NAMALWA (cell line): ENCODE measurements at places on chromosomes 5 and 9.

DNA sequence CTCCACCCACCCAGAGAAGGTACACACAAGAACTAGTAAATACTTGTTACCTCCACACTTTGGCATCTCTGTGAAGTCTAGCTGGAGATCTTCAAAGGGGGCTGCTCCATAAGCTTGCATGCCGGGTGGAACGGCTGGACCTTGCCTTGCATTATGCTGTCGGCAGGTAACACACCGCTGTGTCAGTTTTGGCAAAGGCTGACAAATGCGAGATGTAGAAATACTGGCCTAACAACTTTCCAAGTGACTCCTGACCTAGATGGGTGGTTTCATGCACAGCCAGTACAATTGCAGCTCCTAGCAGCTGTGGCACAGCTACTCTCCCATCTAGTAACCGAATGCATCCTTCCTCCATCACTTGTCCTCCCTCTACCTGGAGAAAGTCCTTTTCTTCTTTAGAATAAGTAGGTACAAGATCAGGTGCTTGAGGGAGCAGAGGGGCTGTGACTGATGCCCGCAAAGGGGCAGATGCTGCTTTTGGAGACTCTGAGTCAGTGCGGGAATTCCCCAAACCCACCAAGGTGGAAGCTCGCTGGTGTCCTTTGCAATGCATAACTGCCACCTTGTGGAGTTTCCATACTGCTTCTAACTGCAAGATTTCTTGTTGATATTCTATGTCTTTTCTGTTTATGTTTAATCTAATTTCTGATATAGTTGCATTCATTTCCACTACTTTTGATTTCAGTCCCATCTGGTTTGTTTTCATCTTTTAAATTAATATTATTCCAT, 78.4 kb downstream of the TMEM161B start:
- peak; percentile 5 for DNase-seq

- no peak for DNase-seq
Observed at GRCh38 chr5:17223367-17224185, 6.1 kb downstream of the BASP1 start.

- no peak for DNase-seq
Observed at GRCh38 chr9:37839496-37840461, 39.2 kb downstream of the DCAF10 start.

DNA sequence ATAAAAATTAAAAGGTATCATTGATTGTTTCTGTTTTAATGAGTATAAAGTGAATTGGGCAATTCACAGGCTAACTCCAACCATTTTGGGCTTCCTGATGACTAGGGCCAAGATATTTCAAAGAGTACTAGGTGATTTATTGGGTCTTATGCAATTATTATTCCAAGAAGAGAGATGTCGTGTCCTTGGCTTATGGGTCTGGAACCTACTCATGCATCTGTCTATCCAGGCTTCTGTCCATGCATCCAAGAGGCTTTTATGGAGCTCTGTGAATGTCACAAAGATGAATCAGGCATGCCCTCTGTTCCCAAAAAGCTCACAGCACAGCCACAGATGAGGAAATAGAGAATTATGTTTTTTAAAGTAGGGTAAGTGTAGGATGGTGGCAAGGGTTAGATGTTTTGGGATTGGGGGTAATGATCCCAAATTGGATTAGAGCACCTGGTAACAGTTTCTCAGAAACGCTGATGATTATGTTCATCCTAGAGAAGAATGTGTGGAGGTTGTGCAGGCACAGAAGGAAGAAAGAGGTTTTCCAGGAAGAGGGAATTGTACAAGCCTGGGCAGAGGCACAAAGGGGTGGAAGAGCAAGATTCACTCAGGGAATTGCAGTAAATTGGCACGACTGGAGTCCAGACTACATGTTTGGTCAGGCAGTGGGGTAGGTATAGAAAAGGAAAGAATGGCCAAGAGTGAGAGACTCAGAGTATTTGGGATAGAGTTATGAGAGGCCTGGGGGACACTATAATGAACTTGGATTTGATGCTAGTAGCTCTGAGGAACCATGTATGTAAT, 83.0 kb upstream of the TNC start:
- no peak for DNase-seq

DNA sequence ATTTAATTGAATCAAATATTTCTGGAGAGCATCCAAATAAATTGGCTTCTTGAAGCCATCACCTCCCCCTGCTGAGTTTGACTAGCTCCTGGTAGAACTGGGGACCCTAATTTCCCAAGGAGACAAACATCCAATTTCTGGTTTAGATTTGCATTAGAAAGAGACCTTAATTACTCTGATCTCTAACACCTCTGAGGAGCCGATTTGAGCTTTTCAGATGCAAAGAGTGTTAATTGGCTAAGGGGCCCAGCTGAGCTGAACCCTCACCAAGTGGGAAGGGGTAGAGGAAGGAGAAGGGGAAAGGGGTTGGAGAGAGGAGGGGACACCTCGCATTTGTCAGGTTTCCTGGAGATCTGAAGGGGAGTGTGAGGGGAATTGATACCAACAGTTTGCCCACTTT, 145.4 kb upstream of the SHB start:
- DNase-seq: no peak

DNA sequence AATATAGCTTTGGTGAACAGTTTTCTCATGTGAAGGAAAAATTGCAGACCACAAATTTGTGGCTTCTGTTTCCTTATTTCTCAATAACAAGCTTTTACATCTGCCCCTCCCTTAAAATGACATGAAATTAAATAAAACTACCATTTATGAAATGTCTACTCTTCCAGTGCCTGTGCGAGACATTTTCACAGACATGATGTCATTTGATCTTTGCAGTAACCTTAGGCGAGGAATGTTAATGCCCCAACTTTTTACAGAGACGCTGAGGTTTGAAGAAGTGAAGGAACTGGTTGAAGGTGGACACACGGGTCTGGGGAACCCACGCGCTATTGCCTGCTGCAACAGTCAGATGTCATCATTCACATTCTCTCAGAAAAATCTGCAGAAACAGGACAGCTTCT, 61.5 kb downstream of the OSTF1 start:
- no peak for DNase-seq

GRCh38 chr5:72783354-72783753, 33.1 kb upstream of the TNPO1 start:
- no peak for DNase-seq

DNA sequence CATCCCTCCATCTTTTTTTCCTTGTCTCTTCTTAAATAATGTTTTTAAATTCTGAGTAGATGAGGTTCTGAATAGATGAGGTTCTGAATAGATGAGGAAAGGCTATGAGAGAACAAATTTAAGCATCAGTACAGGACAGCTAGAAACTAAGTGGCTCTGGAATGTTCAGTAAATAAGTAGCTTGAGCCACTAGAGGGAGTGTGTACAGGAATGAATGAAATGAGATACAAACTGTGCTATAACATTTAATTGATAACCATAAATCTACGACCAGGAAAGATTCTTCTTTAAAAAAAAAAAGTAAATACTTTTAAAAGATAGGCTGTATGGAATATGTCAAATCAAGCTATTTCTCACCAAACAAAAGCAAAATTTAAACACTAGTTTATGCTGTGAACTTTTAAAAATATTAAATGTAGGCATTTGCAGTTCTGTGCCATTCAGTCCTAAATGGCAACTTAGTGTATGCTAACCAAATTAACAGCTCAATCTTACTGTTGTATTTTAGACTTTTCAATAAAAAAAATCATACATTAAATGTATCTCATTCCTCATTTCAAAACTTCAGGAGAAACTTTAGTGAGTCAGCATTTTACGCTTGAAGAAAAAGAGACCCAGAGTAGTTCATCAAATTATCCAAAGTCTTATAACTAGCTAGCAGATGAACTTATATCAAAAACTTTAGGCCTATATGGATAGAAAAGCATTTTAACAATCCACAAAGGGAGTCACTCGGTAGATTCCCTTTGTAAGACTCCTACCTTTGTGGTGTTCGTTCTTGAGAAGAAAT, 70.4 kb upstream of the SNX2 start:
- DNase-seq: peak; percentile 67

GRCh38 chr5:150044329-150044681, 42.0 kb downstream of the CSF1R start:
- no peak for DNase-seq

- no peak for DNase-seq
Observed at GRCh38 chr9:74497748-74498620, 849 bp downstream of the RORB start.

DNA sequence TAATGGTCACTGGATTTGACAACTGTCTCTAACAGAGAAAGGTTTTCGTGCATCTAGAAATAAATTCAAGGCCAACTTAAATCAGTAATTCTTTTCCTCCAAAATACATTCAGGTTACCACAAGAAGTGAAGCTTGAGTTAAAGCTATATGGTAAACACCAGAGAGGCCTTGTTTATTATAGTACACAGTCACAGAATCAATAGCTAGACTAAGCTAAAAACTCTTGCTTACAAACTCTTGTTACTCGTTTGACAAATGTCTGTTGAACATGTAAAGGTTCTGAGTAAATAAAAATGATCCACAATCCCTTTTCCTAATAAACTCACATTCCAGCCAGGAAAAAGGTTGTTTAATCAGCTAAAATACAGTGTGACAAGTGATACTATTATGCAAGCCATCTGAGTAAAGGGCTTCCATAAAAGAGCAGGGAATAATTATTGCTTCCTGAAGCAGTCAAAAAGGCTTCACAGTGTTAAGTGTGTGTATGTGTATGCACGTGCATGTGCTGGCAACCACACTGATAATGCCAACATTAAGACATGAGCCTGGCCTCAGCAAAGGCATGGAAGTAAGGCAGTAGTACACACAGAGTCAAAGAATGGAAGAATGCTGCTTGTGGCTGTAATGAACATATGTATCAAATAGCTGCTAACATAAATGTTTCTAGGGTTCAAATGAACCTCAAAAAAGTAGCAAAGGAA, 12.8 kb downstream of the PTAR1 start:
- DNase-seq: no peak

GRCh38 chr9:121157939-121158338, 43.7 kb downstream of the RAB14 start:
- no peak for DNase-seq
